ENCODE measurements at places on chromosomes 12 and 14.

DNA sequence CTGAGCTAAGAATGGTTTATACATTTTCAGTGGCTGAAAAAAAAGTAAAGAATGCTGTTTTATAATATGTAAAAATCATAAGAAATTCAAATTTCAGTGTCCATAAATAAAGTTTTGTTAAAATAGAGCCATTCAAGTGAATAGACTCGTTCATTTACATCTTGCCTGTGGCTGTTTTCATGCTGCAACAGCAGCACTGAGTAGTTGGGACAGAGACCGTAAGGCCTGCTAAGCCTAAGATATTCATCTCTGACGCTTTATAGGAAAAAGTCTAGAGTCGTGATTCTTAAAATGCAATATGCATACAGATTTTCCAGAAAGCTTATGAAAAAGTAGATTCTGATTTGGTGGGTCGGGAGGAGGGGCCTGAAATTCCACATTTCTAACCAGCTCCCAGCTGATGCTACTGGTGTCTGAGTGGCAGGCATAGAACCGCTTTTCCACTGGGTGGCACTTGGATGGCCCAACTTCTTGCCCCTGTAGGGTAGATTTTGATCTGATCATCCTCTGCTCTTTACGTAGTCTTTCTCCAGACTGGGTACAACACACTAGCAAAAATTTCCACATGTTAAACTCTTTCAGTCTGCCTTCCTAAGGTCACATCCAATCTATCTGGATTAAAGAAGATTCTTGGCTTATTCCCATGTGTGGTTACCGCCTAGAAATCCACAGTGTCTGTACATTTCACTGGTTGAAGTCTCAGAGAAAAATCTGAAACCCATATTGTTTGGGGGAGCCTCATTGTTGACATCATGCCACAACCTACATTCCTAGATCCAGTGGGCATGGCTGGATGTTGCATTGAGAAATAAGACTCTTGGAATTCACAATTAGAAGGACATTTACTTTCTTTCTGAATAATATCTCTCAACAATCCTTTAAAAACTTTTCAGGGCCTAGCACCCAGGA, 151.2 kb downstream of the C12orf75 start:
- DNase-seq = no peak

DNA sequence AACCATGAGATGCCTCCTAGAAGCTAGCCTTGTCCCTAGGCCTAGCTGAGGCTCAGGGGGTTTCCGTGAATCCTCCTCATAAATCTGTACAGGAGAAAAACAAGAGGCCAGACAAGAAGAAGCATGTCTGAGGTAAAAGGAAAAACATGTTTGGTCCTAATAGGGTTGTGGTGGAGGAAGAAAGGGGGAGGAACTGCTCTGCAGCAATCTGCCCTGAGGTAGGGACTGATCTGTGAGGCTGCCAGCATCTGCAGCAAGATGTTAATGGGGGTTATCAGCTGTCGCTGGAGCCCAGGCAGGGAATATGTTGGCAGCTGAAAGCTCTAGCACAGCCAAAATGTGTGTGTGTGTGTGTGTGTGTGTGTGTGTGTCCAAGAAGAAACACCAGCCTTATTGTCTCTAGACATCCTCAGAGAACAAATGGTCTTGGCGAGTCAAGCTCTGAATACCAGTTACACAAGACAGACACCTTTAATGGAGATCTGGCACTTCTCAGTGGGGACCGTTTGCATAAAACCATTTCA, 218.5 kb downstream of the NUAK1 start:
- DNase-seq = peak; percentile 34

DNA sequence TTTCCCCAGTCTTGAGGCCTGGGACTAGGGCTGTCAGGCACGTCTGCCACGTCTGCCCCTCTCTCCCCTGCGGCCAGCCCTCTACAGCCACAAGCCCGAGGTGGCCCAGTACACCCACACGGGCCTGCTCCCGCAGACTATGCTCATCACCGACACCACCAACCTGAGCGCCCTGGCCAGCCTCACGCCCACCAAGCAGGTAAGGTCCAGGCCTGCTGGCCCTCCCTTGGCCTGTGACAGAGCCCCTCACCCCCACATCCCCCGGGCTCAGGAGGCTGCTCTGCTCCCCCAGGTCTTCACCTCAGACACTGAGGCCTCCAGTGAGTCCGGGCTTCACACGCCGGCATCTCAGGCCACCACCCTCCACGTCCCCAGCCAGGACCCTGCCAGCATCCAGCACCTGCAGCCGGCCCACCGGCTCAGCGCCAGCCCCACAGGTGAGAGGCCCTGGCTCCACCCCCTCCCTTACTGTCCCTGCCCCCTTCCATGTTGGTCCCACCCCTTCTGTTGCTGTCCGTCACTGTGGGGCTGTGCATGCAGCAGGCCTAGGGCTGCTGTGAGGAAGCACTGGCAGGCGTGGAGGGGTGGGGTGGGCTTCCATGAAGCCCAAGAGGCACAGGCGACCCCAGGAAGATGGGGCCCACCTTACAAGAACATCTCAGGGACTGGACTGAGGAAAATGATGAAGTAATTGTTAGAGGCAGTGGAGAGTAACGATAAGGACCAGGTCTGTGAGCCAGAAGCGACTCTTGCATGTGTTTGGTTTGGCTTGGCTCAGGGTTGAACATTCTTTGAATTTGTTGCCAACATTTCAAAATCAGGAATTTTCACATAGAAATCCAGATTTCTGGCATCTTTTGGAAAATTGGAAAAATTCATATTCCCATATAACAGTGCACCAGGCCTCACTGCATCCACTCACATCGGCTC, 16.8 kb downstream of the C12orf43 start:
- no peak for DNase-seq

- no peak for DNase-seq
Measured at GRCh38 chr14:103613517-103613916, 15.5 kb upstream of the KLC1 start.

DNA sequence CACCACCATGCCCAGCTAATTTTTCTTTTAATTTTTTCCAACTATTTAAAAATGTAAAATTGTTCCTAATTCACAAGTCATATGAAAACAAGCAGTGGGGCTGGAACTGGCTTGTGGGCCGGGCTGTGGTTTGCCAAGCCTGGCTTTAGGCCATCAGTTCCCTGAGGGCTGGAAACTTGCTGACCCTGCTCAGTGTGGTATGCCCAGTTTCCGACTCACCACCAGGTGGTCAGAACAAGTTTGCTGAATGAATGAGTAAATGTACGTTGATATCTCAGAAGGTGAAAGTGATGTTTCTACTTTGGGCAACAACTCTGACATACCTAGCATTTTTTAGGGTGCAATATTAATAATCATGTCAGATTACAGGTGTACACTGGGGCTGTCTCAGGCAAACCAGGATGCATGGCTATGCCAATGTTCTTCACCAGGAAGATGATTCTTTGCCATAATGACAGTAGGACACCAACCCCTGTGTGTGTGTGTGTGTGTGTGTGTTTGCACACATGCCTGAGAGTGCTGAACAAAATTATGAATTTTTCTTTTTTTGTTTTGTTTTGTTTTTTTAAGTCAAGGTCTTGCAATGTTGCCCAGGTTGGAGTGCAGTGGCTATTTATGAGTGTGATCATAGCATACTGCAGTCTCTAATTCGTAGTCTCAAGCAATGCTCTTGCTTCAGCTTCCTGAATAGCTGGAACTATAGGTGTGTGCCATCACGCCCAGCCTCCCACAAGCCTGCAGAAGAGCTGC, 106.1 kb downstream of the PTPN11 start:
- DNase-seq = no peak

GRCh38 chr14:63752449-63753169, 24.7 kb upstream of the SGPP1 start:
- no peak for DNase-seq

GRCh38 chr14:88030079-88030478, 25.1 kb downstream of the GPR65 start:
- no peak for DNase-seq

DNA sequence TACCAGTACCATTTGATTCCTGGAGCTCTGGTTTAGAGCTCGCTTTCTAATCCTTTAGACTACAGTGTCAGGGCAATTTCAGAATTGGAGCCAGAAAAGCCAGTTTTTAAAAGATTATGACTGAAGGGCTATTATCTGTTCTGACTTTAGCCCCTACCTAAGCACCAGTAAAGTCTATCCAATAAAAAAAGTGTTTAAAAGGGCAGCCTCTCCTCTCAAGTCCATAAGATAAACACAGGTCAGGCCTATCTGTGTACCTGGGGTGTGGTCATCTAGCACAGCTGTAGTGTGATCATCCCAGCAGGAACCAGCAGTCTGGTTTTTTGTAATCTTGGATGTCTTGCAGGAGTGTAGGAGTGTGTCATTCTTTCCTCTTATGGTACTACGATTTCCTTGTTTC, 6.6 kb downstream of the APPL2 start:
- DNase-seq = no peak

GRCh38 chr12:60173224-60174170, 577.7 kb downstream of the SLC16A7 start:
- no peak for DNase-seq

DNA sequence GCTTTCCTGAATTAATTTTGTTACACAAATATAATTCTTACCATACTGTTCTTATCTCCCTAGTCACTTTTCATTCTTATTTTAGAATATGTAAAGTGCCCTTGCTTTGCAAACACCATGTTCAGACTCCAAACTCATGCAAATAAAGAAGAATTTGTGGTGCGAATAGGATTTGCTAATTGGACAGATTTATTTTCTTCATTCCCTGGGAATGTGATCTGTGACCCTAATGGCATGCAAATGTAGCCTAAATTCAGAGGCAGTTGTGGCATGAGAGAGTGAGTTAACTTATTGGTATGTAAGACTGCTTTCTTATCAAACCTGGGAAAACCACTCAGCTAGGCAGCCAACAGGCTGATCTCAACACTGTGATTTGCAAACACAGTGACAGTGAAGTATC, 10.0 kb downstream of the CAPZA3 start:
- no peak for DNase-seq

- peak; percentile 21 for DNase-seq
Measured at GRCh38 chr12:43151441-43151981, 400.5 kb downstream of the ADAMTS20 start.

- no peak for DNase-seq
Measured at GRCh38 chr14:75156901-75157300, 19.5 kb downstream of the TMED10 start.

GRCh38 chr12:24989216-24989615, 40.3 kb upstream of the BCAT1 start:
- no peak for DNase-seq

GRCh38 chr12:121805171-121806008, 1.6 kb downstream of the SETD1B start:
- no peak for DNase-seq

DNA sequence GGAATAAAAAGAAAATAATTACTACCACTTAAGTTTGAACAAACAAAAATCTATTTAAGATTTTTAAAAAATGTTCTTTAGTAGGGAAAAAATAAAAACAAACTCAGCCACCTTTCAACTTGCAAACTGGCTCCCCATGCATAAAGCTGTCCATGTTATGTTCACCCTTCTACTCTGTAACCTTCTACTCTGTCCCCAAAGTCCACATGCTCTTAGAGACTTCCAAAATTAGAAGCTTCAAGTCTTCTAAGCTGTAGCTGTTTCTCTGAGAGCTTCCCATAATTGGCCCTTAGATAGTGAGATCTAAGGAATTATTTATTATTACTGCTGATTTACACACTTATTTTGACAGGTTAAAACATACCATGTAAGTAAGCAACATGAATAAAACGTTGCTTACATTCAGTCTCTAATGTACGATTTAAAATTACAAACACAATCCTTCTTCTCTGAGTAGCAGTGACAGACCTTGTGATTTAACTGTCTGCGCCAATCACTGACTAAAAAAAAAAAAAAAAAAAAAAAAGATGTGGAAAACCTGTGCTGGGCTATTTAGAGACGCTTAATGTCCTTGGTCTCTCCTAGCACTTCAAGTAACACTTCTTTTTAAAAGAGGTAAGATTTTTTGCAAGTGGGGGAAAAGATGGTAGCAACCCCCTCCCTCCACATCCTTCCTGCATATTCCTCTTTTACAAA, 28.3 kb upstream of the GRIP1 start:
- DNase-seq = no peak

DNA sequence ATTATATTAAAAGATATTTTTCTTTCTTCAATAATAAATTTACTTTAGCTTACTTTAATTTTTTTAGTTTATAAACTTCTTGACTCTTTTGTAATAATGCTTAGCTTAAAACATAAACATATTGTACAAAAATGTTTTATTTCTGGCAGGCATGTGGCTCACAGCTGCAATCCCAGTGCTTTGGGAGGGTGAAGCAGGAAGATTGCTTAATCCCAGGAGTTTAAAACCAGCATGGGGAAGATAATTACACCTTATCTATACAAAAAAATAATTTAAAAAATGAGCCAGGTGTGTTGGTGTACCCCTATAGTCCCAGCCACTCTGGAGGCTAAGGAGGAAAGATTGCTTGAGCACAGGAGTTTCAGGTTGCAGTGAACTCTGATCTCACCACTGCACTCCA, 120.7 kb downstream of the GPHN start:
- no peak for DNase-seq

- DNase-seq = peak; percentile 92
Measured at GRCh38 chr14:24429395-24430142, at the start of the genes CBLN3 and KHNYN. Gene CBLN3 (minus strand): TSS chr14:24429668. CDS start chr14:24429054, 614 bp downstream. Gene KHNYN (plus strand): TSS chr14:24429954. CDS start chr14:24430731, 777 bp downstream.

- DNase-seq = no peak
Measured at GRCh38 chr12:42691991-42692557, 102.5 kb upstream of the PRICKLE1 start.

- no peak for DNase-seq
Measured at GRCh38 chr12:53852992-53853391, 85.6 kb upstream of the HOXC13 start.

GRCh38 chr12:17097674-17098073, 491.7 kb upstream of the LMO3 start:
- DNase-seq = no peak

DNA sequence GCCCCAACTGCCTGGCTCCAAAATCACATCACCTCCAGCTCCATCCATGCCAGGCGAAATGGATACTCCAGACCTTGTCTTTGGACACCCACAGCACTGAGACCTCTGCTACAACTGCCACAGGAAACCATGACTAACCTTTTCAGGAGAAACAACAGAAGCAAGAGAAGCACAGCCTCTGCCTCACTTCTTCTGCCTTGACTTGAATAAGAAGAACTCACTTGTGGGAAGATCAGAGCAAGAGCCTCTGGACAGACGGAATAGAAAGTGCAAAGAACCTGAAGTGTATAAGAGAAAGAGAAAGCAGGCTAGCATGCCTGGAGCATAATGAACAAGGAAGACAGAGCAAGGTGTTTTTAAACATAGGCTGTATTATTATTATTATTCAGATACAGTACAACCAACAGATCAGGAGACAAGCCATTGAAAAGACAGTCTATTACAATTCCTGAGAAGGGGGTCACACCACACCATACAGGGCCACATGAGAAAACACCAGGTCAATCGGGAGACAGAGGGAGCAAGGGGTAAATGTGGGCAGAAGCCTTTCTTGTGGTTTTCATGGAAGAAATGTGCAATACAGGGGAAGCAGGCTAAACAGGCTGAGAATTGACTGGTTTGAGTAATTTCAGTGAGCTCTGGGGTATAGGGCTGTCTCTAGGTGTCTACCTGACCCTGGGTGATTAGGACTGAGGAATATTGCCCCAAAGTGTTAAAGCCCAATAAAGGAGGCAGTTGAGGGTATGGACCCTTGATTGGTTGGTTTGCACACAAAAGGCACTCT, 7.4 kb upstream of the OR10P1 start:
- no peak for DNase-seq

GRCh38 chr12:116384691-116385485, 107.4 kb upstream of the MED13L start:
- no peak for DNase-seq

Data from muscle of arm (tissue), 14 donors.